Activated CD8-positive, alpha-beta memory T cell treated with anti-CD3 and anti-CD28 coated beads for 1 hour (primary cell): ENCODE measurements at places on chromosomes 2 and 18.

GRCh38 chr2:37600735-37601134, 70.7 kb downstream of the CDC42EP3 start:
- no peak for DNase-seq

- no peak for DNase-seq
Observed at GRCh38 chr18:26488417-26489009, 59.8 kb downstream of the KCTD1 start.

GRCh38 chr2:231053846-231054245, 2.8 kb upstream of the PSMD1 start:
- no peak for DNase-seq

- no peak for DNase-seq
Observed at GRCh38 chr2:79981316-79981715, 323.2 kb downstream of the LRRTM1 start.

GRCh38 chr2:239528146-239528545, 127.3 kb upstream of the HDAC4 start:
- DNase-seq: no peak

- DNase-seq: no peak
Observed at GRCh38 chr18:58251416-58251815, 207.4 kb downstream of the NEDD4L start.

GRCh38 chr18:27073404-27073830, 111.7 kb downstream of the CHST9 start:
- DNase-seq: no peak

DNA sequence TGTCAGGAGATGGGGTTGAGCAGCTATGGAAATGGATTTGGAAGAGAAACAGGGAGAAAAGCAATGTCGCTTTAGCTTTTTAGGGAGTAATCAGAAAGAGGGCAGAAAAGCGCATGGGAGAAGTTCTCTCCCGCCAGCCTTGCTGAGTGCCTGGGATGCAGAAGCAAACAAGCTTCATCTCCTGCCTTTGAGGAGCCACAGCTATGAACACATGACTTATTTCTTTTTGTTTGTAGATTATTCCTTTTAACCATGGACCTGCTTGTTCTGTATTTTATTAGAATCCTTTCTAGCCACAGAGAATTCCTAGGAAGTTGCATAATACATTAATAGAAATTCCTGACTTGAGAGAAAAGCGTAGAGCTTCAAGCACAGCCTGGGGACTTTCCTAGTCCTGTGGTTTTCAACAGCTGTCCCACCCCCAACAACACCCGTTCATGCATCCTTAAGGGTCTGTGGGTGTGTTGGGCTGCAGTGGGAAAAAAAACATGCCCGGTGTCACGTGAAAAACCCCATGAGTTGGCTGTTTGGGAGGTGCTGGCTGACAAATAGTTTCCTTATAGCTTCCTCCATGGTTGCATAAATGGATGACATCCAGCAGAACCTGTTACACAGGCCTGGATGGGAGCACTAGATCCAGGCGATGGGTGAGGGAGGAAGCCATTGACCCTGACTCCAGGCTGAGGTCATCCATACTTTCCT, 14.9 kb downstream of the SLC9A4 start:
- no peak for DNase-seq

GRCh38 chr18:9609190-9609589, 5.2 kb downstream of the PPP4R1 start:
- DNase-seq: no peak

GRCh38 chr2:134445116-134445515, 191.2 kb downstream of the MGAT5 start:
- DNase-seq: no peak

DNA sequence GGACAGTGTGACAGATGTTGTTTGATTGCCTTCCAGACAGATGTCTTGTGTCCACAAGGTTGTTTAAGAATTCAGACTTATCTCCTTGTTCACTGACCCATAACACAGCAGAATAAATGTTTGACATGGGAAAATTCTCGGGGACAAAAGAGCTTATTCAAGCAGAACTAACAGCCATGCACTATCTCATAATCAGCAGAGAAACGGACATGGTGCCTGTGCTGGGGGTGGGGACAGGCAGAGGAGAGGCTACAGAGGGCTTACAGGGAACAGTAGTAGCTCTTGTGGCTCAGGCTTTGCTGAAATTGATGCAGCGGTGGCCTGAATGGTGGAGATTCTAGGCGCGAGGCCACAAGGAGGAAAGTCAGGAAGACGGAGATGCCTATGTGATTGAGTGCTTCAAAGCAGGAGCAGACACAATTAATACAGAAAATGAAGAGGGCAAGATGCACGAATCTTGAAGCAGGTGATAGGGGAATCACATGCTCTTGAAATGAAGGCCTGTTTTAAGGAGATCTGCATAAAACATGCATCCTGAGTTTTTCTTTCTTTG, 62.0 kb upstream of the CAB39 start:
- no peak for DNase-seq

- no peak for DNase-seq
Observed at GRCh38 chr2:189657867-189658266, 3.4 kb upstream of the ASNSD1 start.

DNA sequence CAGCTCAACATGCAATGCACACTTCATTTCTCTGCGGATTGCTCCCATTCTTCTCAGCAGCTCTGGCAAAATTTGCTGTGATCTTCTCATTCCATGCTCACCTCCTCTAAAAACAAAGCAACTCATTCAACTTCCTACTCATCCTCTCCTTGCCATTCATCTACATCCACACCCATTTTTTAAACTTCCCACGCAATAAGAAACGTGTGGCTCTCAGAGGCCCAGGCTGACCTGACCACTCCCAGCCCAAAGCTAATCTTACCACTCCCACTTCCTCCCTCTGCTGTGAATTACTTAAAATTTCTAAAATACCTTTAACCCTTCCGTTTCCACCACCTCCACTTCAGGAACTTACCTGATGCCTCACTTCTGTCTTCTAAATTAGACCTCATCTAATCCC, 15.2 kb downstream of the ABCB11 start:
- no peak for DNase-seq

DNA sequence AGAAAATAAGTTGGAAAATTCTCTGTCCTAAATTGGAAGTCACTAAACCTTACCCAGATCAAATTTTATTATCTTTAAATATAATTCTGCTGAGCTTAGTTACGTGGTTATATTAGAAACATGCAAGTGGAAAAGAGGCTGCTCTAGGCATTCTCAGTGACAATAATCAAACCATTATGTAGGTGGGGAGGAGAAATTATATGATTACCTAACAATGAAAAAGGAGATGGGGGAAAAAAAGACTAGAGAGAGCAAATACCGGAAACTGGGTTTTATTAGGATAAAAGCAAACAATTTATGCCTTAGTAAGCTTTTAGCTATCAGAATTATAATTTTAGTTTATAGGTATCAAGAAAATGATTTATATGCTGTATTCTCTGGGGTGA, 53.2 kb downstream of the PHLPP1 start:
- DNase-seq: no peak

DNA sequence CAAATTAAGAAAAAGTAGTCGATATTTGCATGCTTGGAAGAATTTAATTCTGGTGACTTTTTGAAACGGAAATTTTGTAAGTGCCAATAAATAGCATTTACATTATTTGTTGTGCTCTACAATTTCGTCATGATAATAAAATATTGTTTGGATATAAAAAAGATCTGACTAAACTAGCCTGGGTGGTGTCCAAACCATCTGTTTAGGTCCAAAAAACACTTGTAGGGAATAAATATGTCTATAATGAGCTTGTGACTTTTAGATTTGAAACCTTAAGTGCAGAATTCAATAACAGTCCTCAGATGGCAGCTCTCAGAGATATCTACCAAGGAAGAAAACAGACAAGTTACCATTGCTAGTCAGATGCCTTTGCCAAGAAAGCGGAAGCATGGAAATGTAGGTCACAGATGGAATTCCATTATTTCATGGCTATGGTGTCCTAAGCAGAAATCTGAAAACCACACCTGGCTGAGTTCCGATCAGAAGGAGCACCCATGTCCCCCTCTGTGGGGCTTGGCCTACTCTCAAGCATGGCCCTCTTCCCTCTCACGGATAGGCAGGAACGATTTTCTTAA, 731.1 kb downstream of the RNF144A start:
- no peak for DNase-seq

DNA sequence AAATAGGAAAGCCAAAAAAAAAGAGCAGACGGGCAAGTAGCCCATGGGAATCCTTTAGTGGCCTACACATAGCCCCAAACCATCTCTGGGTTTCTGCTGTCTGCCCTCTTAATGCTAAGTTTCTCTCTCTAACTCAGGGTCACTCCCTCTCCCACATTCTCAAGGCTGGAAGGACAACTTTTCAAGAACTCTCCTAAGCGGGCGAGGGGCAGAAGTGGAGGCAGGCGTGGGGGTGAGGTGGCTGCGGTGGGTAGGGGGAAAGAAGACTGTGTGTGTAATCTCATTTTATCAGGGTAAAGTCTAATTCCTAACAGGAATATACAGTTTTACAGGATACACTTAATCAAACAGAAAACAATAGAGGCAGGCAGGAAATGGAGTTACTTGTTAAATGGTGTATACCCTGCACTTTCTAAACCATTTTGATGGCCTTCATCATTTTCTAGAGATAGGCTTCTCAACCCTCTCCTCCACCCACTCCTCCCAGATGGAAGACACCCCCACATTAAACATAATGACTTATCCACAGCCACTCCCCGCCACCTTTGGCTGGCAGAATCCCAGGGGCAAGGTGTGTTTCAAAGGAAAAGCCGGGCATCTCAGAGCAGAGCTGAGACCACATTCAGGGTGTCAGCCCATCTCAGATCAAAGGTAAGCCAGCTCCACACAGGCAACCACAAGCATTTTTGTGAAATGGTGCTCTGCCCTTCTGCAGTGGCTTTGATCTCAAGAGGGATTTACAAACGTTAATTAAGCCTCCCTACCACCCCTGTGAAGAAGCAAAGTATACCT, 6.8 kb downstream of the SMAD7 start:
- DNase-seq: no peak

- DNase-seq: no peak
Observed at GRCh38 chr2:234249873-234250272, 199.4 kb downstream of the SPP2 start.

GRCh38 chr2:96409081-96409819, 73.7 kb downstream of the NCAPH start:
- DNase-seq: no peak

DNA sequence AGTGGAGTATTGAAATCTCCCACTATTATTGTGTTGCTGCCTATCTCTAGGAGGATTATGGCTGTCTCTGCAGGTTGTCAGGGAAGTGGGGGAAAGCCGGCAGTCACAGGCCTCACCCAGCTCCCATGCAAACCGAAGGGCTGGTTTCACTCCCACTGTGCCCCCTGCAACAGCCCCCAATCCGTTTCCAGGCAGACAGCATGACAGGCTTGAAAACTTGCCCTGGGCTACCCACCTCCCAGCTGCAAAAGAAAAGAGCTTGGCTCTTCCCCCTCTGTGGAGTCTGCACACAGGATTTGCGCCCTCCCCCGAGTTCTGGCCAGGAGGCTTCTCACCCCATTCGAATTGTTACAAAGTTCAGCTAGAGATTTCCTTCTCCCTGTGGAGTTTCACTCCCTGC, 87.4 kb upstream of the MSTN start:
- DNase-seq: no peak

DNA sequence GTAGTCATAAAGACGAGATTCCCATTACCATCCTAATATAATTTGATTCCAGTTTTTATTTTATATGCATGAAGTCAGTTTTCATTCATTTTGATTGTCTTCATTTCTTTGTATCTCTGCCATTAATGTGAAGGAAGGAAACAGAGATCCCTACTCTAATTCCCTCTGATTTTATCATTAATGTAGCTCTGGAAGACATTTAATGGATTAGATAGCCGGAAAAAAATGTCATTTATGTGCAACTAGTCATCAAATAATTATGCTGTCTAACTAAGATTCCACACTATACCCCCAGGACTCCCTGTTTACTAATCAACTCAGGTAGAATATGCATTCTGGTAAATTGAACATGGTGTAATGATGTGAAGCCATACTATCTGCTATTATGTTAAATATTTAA, 19.9 kb downstream of the RHBDD1 start:
- no peak for DNase-seq

- DNase-seq: no peak
Observed at GRCh38 chr18:26468931-26469340, 79.4 kb downstream of the KCTD1 start.

DNA sequence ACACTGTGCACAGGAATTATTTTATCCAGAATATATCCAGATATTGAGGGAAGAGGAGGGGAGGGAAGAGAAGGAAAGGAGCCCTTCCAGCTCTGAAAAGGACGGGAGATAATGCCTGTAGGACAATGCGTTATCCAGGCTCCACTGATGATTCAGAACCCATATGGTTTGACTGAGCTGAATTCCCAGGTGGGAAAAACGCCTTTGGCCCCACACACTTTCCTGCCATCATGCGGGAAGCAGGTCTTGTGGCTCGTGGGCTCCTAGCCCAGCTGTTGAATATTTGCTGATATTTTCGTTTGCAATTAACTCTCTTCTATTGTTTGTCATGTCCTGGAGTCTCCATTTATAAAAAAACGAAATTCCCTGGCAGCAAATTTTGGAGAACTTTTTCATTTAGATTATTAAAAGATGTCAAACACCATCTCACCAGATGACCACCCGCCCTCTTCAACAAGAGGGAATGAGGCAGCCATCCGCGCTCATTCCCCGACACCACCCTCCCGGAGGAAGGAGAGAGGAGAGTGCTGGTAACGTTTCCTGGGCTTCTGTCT, 8.9 kb downstream of the COL6A3 start:
- no peak for DNase-seq

DNA sequence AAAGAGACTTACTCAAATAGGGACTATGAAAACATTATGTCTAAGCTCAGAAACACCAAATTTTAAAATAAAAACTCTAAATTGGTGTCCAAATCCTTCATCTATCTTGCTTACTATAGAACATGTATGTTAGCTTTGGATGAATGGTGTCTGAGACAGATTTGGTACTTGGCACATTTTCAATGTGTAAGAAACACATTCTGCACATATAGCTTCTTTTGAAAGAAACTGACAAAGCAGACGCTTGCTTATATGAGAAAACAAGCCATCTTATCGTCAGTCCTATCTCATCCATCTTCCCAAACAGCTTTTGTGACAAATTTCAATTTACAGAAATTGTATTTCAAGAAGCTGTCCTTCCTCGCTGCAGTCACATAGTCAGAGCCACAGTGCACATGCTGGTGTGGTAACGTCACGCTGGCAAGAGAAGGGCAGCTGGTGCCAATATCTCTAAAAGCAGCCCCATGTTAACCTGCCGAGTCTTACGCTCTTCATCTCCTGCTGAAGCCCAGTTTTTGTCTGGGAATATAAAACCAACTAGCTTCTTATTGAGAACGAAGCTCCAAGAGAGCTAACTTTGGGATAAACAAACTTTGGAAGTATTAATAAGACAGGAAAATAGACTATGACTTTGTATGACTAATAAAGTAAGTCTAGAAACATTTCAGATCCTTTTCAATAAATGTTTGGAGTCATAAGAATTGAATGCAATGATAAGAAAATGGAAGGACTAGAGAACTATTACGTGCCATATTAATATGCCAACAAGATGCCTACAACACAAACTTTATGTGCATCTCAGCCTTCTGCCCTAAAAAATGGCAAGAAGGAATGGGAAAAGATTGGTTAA, 74.9 kb upstream of the TFCP2L1 start:
- DNase-seq: no peak

- no peak for DNase-seq
Observed at GRCh38 chr2:128324897-128325410, 6.3 kb upstream of the HS6ST1 start.
